ENCODE measurements at places on chromosomes 6 and 20.

DNA sequence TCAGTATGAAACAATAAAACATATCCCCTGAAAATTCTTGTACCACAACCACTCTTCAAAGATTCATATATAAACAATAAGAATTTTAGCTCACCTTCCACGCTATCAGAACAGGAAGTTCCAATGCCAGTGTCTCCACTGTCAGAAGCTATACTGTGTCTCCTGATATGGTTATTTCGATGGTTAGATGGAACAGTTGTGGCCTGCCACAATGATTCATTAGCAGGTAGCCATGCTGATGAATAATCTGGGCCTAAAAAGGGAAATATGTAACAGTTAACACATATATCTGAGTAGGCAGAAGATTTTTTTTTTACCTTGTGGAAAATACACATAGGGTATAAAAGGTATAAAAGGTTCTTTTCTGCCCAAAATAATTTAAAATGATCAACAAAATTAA lies 19.0 kb downstream of the CEP85L start:
- DNase-seq = peak; percentile 36

DNA sequence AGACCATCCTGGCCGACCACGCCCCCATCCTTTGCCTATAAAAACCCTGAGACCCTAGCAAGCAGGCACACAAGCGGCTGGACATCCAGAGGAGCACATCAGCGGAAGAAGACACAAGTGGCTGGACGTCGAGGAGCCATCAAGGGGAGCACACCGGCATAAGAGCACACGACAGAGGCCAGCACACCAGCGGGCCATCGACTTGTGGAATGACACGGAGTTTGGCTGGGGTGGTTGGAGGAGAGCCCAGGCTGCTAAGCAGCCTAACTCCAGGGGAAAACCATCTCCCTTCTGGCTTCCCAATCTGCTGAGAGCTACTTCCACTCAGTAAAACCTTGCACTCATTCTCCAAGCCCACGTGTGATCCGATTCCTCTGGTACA lies 44.8 kb upstream of the BCLAF1 start:
- DNase-seq = no peak

- DNase-seq = no peak
Observed at GRCh38 chr6:14472986-14473337, 355.4 kb downstream of the CD83 start.

DNA sequence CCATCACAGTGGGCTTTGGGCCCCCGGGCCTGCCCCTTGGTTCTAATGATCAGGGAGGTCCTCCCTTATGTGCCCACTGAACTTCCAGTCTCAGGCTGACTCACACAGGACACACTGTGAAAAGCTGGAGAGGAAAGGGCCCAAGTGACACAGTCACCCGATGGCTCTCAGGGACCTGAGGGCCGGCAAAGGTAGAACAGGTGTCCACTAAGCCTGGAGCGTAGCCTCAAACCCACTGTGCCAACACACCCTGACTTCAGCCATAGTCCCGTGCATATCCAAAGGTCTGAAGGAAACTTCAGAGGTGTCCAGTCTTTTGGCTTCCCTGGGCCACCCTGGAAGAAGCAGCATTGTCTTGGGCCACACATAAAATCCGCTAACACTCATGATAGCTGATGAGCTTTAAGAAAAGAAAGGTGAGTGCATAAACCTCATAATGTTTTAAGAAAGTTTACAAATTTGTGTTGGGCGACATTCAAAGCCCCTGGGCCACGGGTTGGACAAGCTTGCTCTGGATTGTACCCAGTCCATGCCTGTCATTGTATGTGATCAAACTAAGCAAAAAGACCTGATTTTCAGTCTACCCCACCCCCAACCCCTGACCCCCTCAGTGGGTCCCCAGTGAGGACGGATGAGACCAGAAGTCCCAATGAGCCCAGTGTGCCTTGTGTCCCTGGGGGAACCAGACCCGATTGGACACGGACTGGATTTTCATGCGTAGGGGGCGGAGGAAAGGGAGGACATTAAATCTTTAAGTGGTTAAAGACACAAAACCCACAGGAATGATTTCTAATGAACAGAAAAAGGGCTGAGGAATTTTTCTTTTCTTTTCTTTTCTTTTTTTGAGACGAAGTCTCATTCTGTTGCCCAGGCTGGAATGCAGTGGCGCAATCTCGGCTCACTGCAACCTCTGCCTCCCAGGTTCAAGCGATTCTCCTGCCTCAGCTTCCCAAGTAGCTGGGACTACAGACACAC lies 6.1 kb downstream of the RAMACL start:
- DNase-seq = no peak

- DNase-seq = no peak
Observed at GRCh38 chr6:50724381-50725124, 11.2 kb downstream of the TFAP2D start.

DNA sequence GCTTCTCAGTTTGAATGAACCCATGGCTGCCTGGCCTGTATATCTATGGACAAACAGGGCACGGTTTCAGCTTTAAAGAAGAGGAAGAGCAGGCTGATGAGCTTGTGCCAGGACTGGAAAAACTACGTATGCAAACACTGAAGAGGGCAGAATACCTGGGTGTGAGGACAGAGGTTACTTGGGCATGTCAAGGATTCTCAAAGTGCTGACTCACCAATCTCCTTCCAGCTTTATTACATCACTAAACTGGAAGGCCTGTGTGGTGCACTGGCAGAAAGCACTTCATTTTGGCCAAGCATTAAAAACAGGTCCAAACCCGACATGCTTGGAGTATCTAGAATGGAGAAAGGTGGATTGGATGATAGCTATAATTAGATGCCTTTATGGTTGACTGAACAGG lies 95.2 kb downstream of the GMPR start:
- peak; percentile 87 for DNase-seq

DNA sequence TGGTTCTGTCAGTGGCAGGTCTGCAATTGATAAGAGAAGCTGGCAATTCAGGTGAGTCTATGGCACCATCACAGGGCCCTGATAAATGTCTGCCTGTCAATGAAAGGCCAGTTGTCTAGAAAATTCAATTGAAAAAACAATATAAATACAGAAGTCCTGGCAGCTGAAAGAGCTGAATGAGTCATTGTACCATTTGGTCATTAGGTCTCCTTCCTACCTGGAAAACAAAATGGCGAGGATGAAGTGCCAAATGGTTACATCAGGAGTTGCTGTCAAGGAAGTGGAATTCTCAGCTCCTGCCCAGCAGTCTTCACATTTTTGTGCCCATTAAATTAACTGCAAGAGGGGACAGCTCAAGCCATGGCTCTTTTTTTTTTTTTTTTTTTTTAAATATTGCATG lies 37.7 kb downstream of the PEX7 start:
- DNase-seq = no peak

GRCh38 chr20:23546435-23547144 lies 21.7 kb downstream of the CST9L start:
- no peak for DNase-seq

- no peak for DNase-seq
Observed at GRCh38 chr6:116102873-116103272, 2.2 kb downstream of the NT5DC1 start.

- no peak for DNase-seq
Observed at GRCh38 chr6:169794317-169795055, 43.1 kb downstream of the ERMARD start.

- no peak for DNase-seq
Observed at GRCh38 chr6:88665131-88665530, 298.3 kb downstream of the RNGTT start.

DNA sequence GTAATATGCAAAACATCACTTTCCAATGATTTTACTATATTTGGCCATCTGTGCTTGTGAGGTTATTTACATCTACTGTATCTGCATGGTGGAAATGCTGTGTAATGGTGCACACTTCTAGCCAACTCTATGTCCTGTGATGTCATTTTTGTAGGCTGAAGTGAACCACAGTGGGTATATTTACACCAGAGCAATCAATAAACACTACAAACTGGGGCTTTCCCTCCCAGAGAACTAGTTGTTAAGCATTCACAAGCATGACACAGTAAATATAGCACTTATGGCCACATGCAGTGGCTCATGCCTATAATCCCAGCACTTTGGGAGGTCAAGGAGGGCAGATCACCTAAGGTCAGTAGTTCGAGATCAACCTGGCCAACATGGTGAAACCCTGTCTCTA lies 4.9 kb downstream of the SLC22A2 start:
- no peak for DNase-seq

DNA sequence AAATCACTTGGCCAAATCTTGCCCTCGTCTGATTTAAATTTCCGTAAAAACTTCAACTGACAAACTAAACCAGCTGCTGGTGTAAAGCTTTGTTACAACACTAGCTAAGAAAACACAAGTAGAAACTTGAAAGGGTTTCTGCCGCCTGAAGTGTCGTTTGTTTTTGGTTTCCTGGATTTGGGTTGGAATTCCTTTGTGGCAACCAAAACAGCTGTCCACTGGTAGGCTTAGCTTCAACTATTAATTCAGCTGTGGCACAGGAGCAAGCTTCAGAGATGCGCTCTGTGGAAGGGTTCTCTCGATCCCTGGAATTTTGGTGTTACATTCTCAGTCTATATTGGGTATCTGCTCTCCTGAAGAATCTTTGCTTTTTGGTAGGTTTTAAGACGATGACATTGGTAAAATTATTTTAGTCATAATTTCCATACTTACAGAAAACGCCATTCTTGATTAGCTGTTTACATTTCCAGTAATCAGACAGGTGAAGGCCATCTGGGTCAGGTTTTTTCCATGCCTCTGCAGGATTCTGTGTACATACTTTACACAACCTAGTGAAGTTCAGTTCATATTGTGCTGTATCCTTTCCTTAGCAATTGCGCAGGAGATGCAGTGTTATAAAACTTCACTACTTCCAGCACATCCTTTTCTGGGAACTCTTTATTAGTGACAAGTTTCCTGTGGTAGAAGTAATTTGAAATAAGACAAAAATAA lies 29.9 kb upstream of the SAMD3 start:
- no peak for DNase-seq

- peak; percentile 16 for DNase-seq
Observed at GRCh38 chr6:148530394-148530953, 187.8 kb downstream of the SASH1 start.

DNA sequence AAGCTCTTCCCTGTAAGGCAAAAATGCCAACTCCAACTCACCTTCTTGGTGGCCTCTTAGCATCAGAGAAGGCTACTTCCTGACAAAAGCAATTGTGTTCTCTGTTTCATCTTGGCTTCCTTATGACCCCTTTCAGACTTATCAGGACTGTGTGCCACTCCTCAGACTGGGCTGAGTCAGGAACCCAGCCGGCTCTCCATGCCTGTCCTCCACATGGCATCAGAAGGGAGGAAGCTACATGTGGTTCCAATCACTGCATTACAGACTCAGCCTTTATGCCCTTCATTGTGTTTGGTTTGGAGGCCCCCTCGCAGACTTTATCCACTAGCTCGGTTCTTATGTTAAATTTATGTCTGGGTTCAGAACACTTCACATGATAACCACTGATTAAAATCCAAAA lies 142.5 kb downstream of the SLC24A3 start:
- DNase-seq = no peak

GRCh38 chr20:20791664-20792568 lies 79.5 kb upstream of the RALGAPA2 start:
- no peak for DNase-seq

GRCh38 chr6:10084111-10084986 lies 330.5 kb downstream of the TFAP2A start:
- no peak for DNase-seq

DNA sequence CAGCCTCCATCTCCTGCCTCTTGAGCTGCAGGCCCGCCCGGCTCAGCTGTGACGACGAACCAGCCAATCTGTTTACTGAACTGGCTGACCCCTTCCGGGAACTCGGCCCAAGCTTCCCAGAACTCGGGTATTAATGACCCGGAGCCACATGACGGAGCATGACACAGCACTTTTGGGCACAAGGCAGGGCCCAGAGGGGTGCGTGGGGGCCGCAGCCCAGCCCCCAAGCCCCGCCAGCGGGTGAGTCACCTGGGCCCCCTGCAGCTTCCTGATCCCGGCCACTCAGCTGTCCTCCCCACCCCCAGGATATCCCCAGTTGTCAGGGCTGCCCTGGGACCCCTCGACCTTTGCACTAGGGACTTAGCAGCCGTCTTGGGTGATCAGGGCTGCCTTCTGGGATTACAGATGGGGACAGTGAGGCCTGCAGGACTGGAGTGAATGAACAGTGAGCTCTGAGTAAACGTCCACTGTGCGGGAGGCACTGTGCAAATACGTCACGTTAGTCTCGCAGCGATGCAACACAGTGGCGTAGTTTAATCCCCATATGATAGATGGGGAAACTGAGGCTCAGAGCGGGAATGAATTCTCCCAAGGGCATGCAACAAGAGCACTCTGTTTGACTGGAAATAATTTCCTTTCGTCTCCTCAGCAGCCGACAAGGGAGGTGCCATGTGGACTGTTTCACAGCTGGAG lies 102.1 kb downstream of the CEBPB start:
- peak; percentile 76 for DNase-seq

DNA sequence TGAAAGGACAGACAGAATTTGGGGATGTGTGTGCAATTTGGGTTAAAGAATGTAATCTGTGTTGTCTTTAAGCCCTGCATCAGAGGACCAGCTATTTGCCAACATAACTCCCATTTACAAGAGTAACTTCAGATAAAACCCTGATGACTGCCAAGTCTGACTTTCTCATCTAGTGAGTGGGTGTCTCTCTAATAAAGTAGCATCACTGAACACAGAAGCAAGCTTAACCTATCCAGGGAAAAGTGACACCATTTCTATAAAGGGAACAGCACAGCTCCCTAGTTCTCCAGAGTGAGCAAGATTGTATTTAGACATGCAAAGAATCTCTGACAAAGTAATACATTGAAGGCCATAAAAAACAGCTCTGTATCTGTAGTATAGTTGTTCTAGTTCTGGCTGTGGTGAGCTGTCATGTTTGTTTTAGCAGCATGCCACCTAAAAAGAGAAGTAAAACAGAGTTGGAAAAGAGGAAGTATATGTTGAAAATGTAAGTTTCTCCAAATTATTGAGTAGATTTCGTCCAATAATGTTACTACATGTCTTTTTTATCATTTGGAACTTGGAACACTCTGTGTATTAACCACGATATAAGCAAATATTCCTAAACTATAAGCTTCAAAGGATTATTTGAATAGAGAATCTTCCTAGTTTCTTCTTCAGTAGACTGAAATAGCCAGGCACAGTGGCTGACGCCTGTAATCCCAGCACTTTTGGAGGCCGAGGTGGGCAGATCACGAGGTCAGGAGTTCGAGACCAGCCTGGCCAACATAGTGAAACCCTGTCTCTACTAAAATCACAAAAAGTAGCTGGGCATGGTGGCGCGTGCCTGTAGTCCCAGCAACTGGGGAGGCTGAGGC lies 8.8 kb upstream of the PIM1 start:
- DNase-seq = peak; percentile 32

DNA sequence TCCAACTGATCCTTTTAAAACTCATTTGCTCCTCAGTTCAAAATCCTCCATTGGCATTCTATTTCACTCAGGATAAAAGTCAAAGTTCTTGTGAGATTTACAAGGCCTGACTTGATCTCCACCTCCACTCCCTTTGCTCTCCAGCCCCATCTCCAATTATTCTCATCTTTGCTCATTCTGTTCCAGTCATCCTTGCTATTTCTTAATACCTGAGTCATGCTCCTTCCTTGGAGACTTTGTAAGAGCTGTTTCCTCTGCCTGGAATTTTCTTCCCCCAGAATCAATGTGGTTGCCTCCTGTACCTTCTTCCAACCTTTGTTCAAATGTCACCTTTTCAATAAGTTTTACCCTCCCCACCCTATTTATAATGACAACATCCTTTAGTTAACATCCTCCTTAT lies 373.5 kb downstream of the HTR1B start:
- DNase-seq = peak; percentile 11

All from NCI-H226 (cell line).